ENCODE measurements at places on chromosomes 3 and 15.

DNA sequence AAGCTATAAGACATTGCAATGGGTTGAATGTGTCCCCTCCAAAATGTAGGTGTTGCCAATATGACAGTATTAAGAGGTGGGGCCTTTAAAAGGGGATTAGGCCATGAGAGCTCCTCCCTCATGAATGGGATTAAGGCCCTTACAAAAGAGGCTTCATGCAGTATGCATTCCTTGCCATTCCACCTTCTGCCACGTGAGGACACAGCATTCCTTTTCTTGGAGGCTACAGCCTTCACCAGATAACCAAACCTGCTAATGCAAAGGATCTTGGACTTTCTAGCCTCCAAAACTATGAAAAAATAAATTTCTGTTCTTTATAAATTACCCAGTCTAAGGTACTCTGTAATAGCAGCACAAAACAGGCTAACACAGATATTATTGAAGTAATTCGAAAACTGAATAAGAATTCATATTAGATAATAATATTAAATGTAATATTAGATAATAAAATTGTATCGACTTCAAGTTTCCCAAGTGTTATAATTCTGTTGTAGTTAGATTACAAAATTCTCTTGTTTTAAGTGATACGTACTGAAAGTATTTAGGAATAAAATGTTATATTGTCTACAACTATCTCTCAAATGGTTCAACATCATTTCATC, 29.4 kb upstream of the ATP8B4 start:
- DNase-seq: no peak

- DNase-seq: no peak
Observed at GRCh38 chr15:96125721-96126415, 204.6 kb upstream of the NR2F2 start.

DNA sequence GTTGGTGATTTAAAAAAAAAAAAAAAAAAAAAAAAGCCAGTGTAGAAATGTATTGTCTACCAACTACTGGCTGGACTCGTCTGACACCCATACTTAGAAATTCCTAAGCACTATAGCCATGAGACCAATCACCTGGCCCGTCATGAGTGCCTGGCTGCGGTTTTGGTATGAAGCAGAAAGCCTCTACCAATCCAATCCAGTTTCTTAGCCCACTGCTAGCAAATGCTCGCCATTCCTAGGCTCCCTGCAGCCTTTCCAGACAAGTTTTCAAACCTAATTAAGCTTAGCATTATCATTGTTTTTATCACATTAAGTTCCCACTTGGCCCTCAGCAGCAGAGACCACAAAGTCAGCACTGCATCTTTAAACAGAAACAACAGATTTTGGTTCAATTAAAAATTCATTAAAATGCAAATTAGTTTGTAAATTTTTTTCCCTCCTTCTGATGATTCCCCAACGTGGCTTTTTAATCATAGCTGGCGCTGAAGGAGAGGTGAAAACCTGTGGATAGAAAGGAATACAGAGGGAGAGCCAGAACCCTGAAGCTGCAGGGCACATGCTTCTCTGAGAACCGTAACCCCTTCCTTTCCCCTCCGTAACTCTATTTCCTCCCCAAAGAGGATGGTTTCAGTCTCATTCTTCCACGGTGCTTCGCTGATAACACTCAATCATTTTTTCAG, 32.2 kb upstream of the ST8SIA2 start:
- no peak for DNase-seq

GRCh38 chr15:63146684-63147083, 10.6 kb downstream of the RPS27L start:
- no peak for DNase-seq

DNA sequence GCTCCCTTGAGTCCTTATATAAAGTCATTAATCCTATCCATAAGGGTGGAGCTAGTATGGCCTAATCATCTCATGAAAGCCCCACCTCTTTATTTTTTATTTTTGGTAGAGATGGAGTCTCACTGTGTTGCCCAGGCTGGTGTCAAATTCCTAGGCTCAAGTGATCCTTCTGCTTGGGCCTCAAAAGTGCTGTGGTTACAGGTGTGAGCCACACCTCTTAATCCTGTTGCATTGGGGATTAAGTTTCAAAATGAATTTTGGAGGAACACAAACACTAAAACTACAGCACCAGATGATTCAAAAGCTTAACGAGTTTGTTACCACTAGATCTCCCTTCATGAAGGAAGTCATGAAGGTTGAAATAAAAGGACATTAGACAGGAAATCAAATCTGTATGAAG, 27.7 kb downstream of the RAB7A start:
- no peak for DNase-seq

DNA sequence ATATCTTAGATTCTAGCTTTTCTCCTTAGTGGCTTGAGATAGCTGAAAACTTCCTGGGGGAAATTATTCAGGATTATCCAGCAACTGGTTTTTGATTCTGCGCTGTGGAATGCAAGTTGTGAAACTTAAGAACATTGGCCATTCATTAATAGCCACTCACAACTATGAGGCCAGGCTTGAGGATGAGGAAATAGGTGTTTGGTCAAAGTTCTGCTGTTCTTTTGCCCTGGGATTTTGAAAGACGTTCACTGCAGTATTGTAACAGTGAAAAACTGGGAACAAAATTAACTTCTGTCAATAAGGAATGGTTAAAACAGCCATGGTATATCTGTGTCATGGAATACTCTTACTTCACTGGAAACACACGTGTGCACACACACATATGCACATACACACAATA, 44.1 kb downstream of the CTXND1 start:
- no peak for DNase-seq

DNA sequence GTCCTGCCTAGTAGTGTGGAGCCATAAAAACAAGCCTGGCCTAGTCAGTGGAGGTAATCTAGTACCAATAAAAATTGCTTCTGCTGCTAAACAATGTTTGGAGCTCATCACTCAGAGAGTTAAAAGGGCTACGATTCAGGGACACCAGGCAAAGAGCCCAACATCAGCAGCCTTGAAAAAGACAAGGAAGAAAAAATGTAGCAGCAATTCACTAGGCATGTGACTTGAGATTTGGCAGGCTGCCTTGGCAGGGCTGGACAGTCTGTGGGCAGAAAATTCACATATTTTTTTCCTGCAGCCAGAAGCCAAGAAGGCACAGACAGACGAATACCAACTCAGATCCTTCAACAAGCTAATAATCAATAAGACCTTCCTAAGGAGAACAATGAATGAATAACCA, 47.2 kb downstream of the IGSF11 start:
- no peak for DNase-seq

DNA sequence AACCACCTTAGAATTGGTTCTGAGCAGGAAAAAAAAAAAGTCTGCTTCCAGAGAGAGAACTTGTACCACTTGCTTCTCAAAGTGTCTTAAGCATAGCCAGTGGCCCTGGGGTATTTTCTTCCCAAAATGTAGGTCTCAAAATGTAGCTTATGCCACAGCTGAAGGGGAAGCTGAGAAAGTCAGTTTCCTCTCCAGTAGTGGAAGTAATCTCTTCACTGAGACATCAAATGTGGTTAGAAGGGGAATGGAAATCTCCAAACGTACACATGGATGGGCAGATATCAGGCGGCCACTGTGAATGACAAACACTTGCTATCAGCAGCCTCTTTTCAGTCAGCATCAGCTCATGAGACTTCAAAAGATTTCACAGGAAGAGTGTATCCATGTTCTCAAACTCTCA, 841.2 kb downstream of the TUSC7 start:
- DNase-seq: no peak

DNA sequence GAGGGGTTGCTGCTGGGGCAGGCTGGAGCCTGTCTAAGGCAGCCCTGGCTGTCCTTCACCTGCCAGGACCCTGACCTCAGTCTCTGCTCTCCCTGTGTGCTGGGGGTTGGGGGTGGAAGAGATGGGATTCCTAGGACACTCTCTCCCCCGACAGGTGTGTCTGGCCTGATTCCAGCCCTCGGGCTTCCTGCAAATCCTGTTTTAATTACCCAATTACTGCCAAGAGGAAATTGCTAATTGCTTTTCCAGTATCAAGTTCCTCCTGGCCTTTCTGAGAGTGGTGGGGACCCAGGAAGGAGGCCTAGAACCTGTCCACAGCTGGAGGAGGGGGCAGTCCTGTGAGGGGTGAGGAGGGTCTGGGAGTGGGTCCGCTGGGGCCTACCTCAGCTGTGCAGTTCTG, 15.8 kb downstream of the PLXNA1 start:
- no peak for DNase-seq

DNA sequence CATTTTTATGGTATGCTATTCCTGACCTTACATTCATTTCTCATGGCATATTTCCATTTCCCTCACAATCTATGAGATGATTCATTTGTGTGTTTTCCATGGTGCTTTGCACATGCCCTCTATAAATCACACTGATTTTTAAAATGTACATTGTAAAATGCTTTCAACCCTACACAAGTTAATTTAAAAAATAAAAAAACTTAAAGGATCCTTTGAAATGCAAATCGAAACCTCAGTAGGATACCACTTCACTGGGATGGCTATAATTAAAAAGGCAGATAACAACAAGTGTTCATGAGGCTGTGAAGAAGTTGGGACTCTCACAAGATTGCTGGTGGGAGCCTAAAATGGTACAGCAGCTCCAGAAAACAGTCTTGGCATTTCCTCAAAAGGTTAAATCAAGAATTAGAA, 83.5 kb downstream of the FMN1 start:
- DNase-seq: no peak

- DNase-seq: no peak
Observed at GRCh38 chr3:120418866-120419490, 31.8 kb downstream of the FSTL1 start.

DNA sequence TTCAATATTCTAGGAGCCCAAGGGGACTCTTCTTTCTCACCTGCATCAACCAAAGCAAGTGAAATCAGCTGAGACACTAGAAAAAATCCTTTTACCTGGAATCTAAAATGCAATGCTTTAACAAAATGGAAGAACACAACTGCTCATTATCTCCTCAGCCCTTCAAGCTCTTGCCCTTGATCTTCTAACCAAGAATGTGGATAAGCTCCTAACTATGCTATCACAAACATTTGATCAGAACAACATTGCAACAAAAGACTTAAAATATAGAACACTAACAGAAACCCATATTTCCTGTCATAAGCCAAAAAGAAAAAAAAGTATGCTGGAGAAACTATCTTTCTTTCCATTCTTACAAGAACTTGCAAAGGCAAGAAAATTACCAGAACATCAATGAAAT, 12.6 kb downstream of the RBM15B start:
- DNase-seq: no peak
